ENCODE measurements at places on chromosomes 5 and 9.

GRCh38 chr9:27162045-27162444 lies 53.0 kb downstream of the TEK start:
- DNase-seq: no peak

GRCh38 chr5:41968153-41968723 lies 43.2 kb downstream of the FBXO4 start:
- no peak for DNase-seq

GRCh38 chr5:180689775-180690174 lies 40.4 kb upstream of the FLT4 start:
- no peak for DNase-seq

- DNase-seq: no peak
These were observed 15.9 kb upstream of the RNF183 start for GRCh38 chr9:113319054-113319453.

DNA sequence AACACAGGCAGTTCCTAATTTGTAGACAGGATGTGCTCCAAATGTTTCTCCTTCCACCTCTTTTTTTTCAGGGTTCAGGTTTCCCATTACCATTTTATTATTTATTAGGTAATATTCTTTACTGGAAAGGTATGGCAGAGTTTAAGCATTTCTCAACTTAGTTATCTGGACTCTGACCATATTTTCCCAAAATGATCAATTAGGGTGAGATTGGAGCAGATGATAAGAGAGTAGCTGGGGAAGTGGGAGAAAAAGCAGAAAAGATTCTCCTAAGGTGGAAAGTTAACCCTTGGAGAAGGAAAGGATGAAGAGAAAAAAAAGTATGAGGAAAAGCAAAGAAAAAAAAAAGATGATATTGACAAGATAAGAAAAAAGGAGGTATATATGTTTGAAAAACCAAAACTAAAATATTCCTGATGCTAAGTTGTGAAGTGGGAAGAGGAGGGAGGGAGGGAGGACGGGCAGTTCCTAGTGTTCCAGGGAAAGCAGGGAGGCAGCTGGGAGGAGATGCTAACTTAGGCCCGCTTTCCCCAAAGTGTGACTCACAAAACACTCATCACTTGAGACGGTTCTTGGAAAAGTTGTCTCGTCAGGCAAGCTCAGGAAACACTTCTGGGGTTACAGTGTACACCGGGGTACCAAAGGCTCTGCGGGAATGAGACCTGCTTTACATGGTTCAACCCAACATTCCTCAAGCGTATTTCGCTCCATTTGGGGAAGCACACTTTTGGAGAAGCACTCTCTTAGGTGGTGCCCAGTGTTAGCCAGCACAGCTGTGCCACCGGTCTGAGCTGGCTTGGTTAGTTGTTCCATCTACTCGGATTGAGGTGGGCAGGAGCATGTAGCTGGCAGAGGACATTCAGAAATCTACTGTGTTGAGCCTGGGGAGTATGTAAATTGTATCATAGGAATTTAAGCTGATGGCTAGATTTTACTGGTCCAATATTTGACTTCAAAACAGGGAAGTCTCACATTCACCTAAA lies 35.1 kb downstream of the B4GALT1 start:
- DNase-seq: no peak

DNA sequence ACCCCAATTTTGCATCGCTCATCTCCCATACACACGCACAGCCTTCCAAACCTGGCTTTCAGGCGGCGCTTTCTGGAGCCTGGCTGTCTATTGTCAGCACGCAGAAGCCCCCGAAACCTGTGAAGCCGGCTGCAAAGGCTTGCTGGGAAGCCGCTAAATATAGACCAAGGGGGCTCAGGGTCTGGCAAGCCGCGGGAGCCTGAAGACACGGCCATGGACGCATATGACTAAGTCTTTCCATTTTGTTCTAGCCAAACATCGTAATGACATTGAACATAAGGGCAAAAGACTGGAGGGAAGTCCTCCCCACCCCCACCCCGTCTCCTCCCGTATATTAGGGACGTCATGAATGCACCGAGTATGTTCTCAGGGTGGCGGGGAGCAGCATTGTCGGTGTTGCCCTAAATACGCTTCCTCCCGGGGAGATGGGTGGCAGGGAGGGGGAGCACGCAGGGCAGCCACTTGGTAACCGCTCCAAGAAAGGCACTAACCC lies 1.1 kb downstream of the CTNND2 start:
- no peak for DNase-seq

DNA sequence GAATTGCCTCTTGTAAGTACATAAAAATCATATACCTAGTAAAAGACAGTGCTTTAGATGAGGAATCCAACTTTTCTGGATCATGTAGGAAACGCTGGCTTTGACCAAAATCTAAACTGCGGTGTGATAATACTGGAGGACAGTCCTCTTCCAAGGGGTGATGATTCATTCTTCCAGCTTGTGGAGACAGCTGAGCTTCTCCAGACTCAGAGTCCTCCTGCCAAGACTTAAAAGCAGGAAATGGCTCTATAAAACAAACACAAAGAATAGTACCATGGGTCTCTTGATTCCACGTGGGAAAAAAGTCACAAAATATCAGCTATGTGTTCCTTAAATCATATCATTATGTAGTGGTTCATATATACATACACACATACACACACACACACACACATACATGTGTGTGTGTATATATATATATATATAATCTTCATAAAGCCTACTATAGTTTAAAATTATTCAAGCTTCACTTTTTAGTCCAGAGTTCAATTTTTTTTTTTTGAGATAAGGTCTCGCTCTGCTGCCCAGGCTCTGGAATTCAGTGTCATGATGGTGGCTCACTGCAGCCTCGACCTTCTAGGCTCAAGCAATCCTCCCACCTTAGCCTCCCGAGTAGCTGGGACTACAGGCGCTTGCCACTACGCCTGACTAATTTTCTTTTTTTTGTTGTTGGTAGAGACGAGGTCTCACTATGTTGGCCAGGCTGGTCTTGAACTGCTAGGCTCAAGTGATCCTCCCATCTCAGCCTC lies 65.0 kb downstream of the PKD2L2 start:
- DNase-seq: no peak

GRCh38 chr5:19175776-19176570 lies 812.0 kb downstream of the CDH18 start:
- no peak for DNase-seq

GRCh38 chr5:97576956-97577355 lies 393.9 kb upstream of the RIOK2 start:
- DNase-seq: no peak

- DNase-seq: no peak
These were observed 207.7 kb downstream of the PIK3R1 start for GRCh38 chr5:68423154-68423811.

- no peak for DNase-seq
These were observed 111.5 kb downstream of the MTREX start for GRCh38 chr5:55418994-55419968.

DNA sequence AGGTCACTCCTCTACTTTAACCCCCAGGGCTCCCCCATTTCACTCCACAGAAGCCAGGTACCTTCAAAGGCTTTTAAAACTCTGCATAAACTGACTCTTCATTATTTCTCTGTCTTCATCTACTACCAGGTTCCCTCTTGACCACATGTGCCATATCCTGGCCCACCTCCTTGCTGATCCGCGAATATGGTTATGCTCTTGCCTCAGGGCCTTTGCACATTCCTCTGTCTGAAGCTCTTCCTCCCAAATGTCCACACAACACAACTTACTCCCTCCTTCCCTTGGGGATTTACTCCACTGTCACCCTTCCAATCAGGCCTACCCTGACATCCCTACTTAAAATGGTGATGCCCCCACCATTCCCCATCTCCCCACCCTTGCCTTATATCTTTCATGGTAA lies 134.6 kb upstream of the ANKRD55 start:
- no peak for DNase-seq

DNA sequence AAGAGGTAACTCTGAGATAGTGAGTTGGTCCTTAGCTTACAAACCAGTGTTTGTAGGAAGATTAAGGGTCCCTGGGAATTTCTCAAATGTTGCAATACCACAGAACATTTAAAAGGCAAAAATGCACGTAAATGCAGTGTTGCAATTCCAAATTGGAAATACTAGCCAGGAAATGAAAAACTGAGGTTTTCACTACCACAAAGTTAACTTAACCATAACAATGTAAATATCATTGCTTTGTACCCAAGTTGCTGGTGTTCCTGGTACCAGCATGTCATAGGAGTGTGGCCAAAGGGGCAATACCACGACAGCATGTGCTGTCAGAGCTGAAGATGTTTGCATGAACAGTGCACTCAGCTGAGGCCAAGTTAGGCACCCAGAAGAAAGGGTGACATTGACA lies 382.9 kb downstream of the GLIS3 start:
- DNase-seq: no peak

DNA sequence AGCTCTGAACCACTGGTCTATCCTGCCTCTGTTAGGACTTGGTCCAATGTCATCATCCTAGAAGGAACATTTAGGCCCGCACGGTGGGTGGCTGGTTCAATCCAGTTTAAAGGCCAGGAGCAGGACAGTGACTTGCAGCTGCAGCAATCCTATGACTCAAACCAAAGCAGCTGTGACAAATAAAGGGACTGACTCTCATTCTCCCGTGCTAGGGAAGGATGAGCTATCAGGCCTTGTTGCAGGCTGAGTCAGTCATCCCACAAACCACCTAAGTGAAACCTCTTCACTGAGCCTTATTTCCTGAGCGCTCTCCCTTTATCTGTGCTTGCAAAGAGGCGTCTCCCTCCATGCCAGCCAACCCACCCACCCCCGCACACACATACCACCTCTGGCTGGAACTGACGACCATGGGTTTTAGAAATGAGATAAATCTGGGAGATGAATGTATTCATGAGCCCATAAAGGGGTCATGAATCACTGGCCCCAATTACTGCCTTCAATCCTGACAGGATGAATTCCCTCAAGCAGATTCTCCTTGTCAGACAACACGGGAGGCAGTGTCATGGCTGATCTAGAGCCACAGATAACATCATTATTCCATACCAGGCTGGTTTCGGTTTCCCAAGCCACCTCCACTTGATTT lies 93.4 kb downstream of the KCNIP1 start:
- DNase-seq: no peak

- peak; percentile 71 for DNase-seq
These were observed 83.5 kb downstream of the PDE4D start for GRCh38 chr5:59810041-59810440.

DNA sequence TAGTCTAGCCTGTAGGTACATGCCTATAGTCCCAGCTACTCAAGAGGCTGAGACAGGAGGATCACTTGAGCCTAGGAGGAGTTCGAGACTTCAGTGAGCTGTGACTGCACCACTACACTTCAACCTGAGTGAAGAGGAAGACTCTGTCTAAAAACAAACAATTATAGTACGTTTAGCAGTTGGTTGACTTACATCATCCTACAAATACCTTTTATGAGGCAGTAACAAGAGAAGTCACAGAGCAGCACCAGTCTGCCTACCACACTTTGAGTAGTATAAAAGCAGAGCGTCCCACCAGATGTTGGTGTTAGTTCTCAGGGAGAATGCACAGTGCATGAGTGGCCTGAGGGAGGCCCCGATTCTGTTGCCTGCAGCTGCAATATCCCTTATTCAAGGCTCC lies 16.1 kb downstream of the ZFR start:
- no peak for DNase-seq

GRCh38 chr9:9612270-9612669 lies 1000.5 kb downstream of the PTPRD start:
- peak; percentile 90 for DNase-seq

DNA sequence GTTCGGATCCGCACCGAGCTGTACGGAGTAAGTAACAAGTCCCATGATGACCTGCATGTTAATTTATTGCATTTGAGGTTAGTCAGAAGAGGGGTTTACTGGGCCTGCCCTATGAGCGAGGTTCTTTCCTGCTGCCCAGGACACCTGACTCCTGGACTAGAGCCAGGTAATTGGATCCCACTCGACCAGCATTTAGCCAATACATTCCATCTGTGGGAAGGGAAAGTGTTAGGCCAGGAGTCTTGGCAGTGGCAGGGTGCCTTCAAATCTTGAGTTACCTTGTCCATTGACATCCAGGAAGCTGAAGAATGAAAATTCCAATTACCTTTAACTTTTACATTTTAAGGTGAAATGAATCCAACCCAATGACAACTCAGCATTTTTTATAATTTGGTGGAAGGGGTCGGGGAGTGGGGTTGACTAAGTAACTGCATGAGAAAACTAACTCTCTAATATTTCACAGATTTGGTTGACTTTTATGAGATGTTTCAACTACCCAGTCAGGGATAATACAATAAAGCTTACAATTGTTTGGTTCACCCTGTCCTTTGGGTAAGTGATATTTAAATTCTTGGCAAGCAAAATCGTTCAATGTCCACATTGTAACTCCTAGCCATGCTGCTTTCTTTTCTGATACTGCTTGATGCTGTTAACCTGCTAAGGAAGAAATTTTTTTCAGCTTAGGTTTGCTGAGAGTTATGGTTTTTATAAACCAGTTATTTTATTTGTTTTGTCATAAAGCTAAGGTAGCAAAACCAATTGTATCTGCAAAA lies 111.6 kb upstream of the IQGAP2 start:
- no peak for DNase-seq

DNA sequence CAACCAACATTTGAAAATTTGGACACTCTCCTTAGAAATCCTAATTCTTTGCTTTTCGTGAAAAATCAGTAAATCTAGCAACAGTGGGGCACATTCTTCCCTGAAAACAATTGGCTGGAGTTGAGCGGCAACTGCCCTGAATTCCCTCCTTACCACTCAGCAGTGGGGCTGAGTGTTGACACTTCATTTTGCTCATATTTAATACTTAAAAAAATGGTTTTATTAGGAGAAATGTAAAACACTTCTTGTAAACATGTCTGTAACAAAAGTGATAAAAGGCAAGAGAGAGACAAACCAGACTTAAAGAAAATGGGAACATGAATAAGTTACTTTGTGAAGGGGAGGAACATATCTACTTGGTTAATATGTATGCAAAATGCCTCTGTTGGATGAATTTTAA lies 193.5 kb downstream of the CNTLN start:
- no peak for DNase-seq

DNA sequence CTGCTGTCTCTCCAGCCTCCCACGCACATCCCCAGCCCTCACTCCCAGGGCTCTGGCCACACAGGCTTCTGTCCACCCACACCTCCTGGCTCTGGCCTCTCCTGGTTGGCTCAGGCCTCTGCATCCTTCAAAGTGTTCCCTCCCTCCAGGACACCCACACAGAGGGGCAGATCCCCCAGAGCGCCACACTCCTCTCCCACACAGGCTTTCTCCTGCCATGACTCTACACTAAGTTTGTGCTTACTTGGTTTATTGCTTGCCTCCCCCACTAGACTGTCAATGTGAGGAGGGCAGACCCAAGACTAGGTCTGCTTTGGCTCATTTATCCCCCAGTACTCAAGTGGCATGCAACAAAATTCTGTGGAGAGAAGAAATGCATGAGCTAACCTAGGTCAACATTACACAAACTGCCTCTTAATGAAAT lies 67.0 kb upstream of the SPOCK1 start:
- DNase-seq: no peak

GRCh38 chr5:119340597-119341218 lies 15.1 kb upstream of the TNFAIP8 start:
- DNase-seq: peak; percentile 93

DNA sequence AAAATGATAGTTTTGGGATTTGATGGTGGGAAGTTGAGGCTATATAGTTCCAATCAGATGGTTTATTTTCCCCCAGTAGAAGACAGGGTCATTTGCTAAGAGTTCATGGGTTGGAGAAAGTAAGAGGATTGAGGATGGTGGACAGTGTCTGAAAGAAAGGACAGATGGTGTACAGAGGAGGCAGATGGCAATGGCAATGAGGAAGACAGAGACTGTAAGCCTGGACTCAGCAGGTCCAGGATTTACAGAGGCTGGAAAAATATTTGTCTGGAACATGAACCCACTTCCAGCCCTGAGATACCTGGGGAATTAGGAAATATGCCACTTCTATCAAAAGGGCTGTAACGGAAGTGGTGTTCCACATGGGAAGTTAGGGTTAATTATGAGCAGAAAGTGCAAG lies 84.5 kb downstream of the PCSK1 start:
- DNase-seq: no peak

GRCh38 chr5:32851559-32852173 lies 140.5 kb downstream of the NPR3 start:
- no peak for DNase-seq
